ENCODE measurements at places on chromosomes 7 and 10.
A peak's percentile ranks its signal among the peaks of the same experiment; 100 is the strongest.

DNA sequence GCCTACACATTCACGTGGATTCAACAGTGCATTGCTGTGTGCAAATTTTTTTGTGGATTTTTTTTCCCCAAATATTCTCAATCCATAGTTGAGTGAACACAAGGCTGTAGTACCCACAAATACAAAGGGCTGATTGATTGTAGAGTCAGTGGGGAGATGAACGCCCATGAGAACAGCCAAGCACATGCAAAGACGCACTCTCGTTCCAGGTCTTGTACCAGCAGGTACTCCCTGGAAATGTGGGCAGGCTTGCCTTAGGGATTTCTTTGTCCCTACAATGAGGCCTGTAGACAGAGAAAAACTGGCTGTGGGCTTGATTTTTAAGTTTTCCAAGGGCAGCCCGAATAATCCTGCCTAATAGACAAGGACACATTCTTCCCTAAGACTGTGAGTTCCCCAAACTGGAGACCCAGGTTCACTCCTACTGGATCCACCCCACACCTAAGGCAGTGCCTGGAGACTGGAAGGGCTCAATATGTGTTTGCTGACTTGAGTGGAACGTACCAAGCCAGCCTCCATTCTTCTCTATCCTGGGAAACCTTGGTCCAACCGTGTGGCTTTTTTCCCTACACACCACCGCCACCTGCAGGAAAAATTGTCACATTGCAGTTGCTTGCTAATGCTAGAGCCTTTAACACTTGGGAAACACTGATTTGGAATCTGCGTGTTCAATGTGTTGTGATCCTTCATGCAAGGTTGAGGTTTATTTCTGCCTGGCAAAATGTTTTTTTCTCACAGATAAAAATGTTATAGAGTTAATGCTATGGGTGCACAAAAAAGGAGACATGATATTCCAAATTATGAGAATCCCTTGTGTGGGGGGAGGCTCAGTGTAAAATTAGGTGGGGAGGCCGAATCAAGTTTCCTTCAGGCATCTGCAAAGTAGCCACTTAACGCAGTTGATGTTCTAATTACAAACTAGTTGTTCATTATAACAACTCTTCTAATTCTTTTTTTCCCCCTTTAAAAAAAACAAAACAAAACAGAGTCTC lies 49.3 kb downstream of the PPP1R17 start:
- peak; percentile 40 for DNase-seq

GRCh38 chr7:140540136-140540777 lies 61.0 kb upstream of the MKRN1 start:
- no peak for DNase-seq

DNA sequence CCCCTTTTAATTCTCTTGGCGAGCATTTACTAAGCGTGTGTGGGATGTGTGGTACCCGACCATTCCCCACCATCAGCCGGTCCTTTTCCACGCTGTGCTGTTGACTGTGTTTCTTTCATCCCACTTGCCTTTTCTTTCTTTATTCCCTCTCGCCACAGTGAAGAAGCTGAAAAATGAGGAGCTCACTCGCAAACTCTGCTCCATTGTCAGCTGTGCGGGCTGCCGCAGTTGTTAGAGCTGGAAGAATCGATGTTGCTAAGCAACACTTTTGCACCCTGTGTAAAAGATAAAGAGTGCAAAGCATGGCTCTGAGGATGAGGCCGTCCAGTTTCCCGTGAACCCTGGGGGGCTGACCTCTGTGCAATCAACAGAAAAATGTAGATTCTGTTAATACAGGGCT lies 203.1 kb upstream of the NEBL start:
- no peak for DNase-seq

- no peak for DNase-seq
Observed at GRCh38 chr10:62688971-62689700, 115.4 kb upstream of the ADO start.

DNA sequence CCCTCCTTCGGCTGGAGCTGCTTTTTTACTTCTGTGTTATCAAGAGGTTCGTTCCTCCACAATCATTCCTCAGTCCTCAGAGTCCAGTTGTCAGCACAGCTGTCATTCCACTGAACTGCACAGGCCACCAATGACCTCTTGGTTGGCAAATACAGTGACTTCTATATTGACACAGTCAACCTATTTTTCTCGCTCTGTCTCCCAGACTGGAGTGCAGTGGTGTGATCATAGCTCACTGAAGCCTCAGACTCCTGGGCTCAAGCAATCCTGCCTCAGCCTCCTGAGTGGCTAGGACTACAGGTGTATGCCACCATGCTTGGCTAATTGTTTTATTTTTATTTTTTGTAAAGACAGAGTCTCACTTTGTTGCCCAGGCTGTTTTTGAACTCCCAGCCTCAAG lies 27.7 kb downstream of the CRCP start:
- DNase-seq: no peak

- DNase-seq: no peak
Observed at GRCh38 chr7:120395526-120396019, 122.6 kb downstream of the KCND2 start.
